Activated CD8-positive, alpha-beta T cell treated with anti-CD3 and anti-CD28 coated beads for 36 hours (primary cell): ENCODE measurements at places on chromosomes 3 and 15.

GRCh38 chr3:186220365-186220764 is 111.5 kb upstream of the ETV5 start:
- peak; percentile 15 for DNase-seq

- no peak for DNase-seq
These were observed 126.4 kb downstream of the ADAMTS9 start for GRCh38 chr3:64561325-64561843.

DNA sequence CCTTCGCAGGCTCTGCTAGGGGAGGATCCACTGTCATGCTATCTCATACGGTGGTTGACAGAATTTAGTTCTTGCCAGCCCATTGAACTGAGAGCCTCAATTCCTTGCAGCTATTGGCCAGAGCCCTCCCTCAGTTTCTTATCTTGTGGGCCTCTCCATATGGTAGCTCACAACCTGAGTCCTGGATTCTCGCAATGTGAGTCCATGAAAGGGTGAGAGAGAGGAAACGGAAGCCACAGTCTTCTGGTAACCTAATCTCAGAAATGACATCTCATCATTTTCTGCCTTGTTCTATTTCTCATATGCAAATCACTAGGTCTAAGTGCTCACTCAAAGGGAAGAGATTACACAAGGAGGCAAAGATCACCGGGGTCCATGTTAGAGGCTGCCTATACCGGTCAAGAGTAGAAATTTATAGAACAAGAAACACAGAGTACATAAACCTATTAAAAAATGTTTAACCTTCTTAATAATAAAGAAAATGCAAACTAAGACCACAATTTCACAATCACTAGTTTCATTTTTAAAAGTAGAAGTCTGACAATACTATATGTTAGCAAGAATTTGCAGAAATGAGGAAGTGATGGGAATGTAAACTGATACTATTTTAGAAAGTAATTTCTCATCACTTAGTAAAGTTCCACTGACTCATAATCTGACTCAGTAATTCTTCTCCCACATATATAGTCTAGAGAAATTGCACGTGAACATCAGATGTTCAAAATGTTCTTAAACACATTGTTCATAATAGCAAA is 378.4 kb upstream of the AGTR1 start:
- no peak for DNase-seq

- no peak for DNase-seq
These were observed 43.4 kb upstream of the NLGN1 start for GRCh38 chr3:173354124-173354523.

DNA sequence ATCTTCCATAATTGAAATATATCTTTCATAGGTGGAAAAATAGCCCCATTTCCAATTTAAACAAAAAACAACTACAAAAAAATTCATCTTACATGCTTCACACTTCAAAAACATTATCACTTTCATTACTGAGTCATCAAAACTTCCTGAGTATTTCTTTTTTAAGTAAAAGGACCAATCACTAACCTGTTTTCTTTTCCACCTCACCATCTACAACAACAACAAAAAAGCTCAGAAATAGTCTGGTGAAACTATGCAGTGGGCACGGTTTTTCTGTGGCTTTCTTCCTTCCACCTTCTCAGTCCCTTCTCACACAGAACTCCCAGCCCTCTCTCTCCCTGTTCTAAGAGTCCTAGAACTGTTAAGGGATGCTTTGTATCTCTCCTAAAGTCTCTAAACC is 20.3 kb upstream of the TNIK start:
- DNase-seq, result peak; percentile 22
